ENCODE measurements at places on chromosomes 12 and 14.

GRCh38 chr14:80942191-80942600, 658 bp upstream of the CEP128 start:
- DNase-seq: no peak

DNA sequence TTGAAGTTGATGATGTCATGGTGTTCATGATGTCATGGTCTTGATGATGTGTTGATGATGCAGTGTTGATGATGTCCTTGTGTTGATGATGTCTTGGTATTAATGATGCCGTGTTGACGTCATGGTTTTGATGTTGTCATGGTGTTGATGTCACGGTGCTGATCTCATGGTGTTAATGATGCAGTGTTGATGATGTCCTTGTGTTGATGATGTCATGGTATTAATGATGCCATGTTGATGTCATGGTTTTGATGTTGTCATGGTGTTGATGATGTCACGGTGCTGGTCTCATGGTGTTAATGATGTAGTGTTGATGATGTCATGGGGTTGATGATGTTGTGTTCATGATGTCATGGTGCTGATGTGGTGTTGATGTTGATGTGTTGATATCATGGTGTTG, 48.0 kb upstream of the RIMBP2 start:
- DNase-seq: no peak

- peak; percentile 54 for DNase-seq
Observed at GRCh38 chr12:67630373-67631088, 18.0 kb upstream of the DYRK2 start.

- DNase-seq: no peak
Observed at GRCh38 chr14:49999826-50000379, 107.0 kb downstream of the ARF6 start.

GRCh38 chr12:3316776-3317480, 174.1 kb upstream of the PRMT8 start:
- no peak for DNase-seq

DNA sequence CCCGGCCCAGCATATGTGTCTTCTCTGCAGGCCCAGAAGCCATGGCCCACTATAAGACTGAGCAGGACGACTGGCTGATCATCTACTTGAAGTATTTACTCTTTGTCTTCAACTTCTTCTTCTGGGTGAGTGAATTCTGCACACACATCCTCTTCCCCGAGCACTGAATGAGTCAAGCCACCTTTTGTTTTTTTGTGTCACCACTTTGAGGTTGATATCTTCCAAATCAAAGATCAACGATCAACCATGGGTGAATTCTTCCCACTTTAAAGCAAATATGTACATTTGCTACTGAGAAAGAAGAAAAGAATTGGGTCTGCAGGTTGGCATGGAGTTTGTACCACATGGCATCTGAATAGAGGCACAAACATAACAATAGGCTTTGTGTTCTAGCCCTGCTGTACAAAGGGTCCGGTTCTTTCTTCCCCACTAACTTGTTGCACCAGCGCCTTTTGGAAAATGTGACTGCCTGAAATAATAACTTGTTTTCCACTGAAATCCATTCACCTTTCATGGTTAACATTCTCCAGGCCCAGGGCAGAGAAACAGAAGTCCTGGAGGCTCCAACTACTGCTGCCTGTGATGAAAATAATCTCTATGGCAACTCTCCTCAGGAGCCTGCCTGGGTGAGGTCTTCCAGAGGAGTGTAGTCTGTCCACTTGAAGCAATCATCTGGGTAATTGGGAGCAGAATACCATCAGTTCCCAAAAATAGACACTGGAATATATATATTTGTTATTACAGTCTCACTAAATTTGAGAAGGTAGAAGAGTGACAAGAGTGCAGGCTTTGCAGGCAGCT, 27.6 kb downstream of the TSPAN11 start:
- no peak for DNase-seq
